ENCODE measurements at places on chromosomes 2 and 18.

- peak; percentile 27 for DNase-seq
Observed at GRCh38 chr2:158966312-158966711, 2.1 kb upstream of the TANC1 start.

- no peak for DNase-seq
Observed at GRCh38 chr2:239015901-239016675, 168.2 kb downstream of the TWIST2 start.

DNA sequence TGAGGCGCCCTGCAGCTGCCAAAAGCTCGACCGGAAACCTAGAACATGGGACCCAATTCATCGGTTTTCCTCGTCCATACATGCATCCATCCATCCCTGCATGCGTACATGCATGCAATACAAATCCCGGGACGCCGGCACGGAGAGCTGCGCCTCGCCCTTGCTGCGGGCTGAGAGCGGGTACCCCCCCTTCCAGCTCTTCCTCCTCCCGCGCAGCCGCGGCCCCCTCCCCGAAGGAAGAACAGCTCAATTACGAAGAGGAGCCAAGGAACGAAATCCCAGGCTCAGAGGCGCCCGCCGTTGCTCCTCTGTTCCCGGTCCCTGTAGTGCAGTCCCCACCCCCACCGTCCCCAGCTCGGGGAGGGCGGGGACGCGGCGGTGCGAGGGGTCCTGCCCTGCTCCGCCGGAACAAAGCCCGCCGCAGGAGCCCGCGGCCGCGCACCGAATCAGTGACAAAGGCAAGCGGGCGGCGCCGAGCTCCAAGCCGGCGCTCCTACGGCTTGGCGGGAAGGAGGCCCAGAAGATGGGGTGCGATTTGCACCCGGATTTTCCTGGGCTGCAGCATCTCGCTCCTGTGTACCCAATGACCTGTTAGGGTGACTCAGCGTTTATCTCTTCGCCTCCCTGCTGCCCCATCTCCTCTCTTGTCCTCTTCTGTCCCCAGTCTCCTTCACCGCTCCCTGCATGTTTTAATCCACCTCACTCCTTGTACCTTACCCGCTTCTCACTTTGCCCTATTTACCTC, 8.9 kb upstream of the POU3F3 start:
- DNase-seq = no peak

GRCh38 chr2:163119966-163120365, 281.4 kb upstream of the KCNH7 start:
- no peak for DNase-seq

- DNase-seq = peak; percentile 79
Observed at GRCh38 chr2:212299943-212300342, 238.7 kb downstream of the ERBB4 start.
